ENCODE measurements at places on chromosomes 1 and 21.

DNA sequence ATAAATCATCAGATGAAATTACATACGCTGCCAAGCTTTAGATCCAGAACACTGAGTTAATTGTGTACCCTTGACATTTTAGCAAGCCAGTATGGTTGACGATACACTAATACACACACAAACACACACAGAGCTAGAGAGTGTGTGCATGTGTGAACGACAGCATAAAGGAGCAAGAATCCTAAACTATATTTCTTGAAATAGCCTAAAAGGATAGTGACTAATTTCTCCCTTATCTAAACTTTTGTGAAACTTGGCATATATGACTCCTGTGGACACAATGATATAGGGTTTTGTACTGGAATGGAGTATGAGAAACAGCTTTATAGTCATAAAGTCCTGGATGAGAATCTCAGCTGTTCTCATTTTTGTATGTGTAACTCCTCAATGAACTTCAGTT lies 65.1 kb upstream of the DMRTA2 start:
- no peaks in the 10 kb centered on the region for H3K27me3 ChIP-seq
- H3K4me1 ChIP-seq, result no peaks in the 10 kb centered on the region
- H3K27ac ChIP-seq, result no peak overlapping the region
- no peak overlapping the region for H3K4me3 ChIP-seq
- DNase-seq, result no peak

DNA sequence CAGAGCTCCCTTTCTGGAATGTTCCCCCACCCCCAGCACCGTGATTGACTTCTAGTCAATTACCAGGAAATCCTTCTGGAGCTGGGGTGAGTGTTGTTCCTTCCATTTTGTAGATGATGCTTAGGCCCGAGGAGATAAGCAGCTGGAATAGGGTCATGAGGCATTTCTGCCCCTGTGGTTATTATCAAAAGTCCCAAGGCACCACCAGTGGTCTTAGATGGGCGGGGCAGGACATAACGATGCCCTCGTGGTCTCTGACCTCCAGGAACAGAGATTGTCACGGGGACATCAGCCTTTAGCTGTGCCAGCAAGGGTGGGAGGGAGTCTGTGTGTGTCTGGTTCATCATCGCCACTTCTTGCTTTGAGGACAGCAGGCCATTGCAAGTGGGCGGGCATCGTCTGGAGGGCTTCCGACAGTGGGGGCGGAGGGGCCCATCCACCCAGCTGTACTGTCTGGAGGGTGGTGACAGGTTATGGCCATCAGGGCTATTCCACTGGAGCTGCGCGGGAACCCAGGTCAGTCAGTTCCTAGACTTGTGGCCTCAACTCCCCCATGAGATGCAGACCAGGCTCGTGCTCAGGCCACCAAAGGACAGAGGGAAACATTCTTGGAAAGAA lies 22.6 kb downstream of the TNFRSF8 start:
- no peaks in the 10 kb centered on the region for H3K36me3 ChIP-seq
- H3K4me1 ChIP-seq, result peaks cover 37% of the 10 kb centered on the region
- H3K4me3 ChIP-seq, result no peak overlapping the region
- no peaks in the 10 kb centered on the region for H3K27me3 ChIP-seq

DNA sequence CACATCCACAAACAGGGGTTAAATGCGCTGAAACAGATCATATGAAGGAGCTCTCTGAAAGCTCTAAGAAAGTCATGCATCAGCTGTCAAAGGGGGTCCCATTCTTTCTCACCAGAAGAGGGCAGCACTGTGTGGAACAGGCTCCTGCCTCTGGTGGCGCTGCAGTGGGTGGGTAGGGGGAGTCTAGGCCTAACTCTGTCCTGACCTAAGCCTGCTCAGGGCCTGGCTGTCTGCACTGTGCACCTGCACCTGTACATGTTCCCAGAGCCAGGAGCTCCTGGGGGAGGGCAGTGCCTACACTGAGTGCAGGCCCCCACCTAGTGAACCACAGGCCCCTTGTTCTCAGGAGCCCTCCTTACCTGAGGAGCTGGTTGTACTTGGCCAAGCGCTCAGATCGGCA lies 16.0 kb downstream of the ENO1 start:
- peak; percentile 68 for DNase-seq
- H3K27ac ChIP-seq, result no peak overlapping the region
- peaks cover 95% of the 10 kb centered on the region for H3K36me3 ChIP-seq
- H3K27me3 ChIP-seq, result no peaks in the 10 kb centered on the region
- H3K4me1 ChIP-seq, result peaks cover 7% of the 10 kb centered on the region
- H3K4me3 ChIP-seq, result no peak overlapping the region

DNA sequence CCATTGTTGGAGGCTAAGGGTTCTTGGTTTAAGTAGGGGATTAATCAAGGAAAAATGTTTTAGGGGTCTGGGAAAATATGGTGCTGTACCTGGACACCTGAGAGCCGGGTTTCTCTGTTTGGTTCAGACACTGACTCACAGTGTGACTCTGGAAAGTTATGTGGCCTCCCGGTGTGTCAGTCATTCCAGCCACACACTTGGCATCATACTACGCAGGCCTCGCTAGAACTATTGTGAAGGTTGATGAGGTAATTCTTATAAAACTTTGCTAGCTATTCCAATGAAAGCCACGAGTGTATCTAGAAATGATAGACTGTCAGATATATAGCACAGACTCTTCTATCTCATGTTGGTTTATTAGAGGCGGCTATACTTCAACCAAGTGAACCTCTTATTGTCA lies 4.8 kb upstream of the CAMSAP2 start:
- H3K27ac ChIP-seq, result no peak overlapping the region
- no peaks in the 10 kb centered on the region for H3K36me3 ChIP-seq
- DNase-seq, result no peak
- H3K4me3 ChIP-seq, result no peak overlapping the region
- peaks cover 1% of the 10 kb centered on the region for H3K27me3 ChIP-seq

DNA sequence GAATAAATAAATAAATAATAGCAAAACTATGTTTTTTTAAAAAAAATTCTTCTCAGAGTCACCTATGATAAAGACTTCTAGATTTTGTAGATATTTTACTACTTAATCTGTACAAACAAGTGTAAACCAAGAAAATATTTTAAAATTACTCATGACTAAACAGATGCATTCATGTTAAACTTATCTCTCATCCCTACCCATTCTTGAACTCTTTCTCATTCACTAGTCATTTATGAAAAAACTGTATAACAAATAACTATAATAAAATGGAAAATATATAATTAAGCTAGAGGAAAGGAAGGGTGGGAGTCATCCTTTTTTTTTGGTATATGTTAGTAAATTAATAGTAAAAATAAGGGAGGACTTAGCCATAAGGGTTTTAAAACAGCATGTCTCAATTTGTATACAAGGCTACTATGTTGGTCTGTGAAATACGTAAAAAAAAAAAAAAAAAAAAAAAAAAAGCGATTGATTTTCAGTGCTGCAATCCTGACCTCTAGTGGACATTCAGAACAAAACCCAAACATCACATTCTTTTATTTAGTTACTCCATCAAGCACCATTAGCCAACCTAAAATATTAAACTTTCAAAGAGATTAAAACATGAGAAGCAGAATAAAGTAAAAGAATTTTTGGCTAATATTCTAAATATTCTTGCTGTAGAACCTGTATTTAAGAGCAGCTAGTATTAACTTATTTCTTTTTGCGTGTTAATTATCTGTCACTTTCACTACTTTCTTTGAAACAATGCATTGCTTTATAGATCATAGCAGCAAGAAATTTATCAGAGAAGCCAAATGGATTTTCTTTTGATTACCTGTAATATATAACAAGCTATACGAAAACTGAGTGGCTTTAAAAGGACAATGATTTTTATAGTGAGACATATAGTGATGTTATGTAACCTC lies 255.8 kb upstream of the CACYBP start:
- no peak overlapping the region for H3K4me3 ChIP-seq
- H3K27me3 ChIP-seq, result no peaks in the 10 kb centered on the region
- no peak for DNase-seq

DNA sequence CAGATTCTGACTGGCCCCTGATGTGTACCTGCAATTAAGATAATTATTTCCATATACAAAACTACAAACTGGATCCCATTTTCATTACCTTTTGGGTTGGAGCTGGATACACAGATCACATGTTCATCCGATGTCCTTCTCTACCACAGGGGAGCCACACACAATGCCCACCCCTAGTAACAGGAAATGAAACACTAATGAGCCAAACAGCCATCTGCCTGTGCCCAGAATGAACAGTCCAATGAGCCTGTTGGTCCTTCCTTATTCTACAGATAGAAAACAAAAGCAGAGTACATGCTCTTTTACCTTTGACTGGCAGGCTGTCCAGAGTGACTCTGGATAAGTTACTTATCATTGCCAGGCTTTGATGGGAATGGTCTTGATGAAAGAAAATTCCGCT lies 68.6 kb downstream of the SIPA1L2 start:
- no peak overlapping the region for H3K4me3 ChIP-seq
- peaks cover 7% of the 10 kb centered on the region for H3K4me1 ChIP-seq
- H3K36me3 ChIP-seq, result no peaks in the 10 kb centered on the region
- DNase-seq, result no peak

GRCh38 chr1:62209931-62210595 lies 15.4 kb downstream of the L1TD1 start:
- DNase-seq, result no peak
- no peaks in the 10 kb centered on the region for H3K36me3 ChIP-seq
- H3K27ac ChIP-seq, result no peak overlapping the region
- no peaks in the 10 kb centered on the region for H3K4me1 ChIP-seq

DNA sequence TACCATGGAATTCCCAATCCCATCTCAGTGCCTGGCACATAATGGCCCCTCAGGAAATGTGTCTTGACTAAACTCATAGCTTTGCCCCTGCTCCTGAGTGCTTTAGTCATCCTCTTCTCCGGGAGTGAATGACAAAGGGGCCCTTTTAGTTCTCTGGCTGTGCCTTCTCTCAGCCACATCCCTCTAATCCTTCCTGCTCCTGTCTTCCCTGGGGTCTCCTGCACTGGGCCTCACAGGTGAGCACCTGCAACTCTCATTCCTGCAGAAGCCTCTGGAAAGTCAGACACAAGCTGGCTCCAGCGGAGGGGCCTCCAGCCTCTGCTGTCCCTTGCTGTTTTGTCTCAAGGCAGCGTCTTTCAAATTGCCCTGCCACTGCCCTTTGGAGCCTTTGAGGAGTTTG lies 14.0 kb upstream of the ETV3L start:
- peaks cover 21% of the 10 kb centered on the region for H3K27me3 ChIP-seq
- no peak overlapping the region for H3K4me3 ChIP-seq
- no peak overlapping the region for H3K27ac ChIP-seq
- no peak for DNase-seq

DNA sequence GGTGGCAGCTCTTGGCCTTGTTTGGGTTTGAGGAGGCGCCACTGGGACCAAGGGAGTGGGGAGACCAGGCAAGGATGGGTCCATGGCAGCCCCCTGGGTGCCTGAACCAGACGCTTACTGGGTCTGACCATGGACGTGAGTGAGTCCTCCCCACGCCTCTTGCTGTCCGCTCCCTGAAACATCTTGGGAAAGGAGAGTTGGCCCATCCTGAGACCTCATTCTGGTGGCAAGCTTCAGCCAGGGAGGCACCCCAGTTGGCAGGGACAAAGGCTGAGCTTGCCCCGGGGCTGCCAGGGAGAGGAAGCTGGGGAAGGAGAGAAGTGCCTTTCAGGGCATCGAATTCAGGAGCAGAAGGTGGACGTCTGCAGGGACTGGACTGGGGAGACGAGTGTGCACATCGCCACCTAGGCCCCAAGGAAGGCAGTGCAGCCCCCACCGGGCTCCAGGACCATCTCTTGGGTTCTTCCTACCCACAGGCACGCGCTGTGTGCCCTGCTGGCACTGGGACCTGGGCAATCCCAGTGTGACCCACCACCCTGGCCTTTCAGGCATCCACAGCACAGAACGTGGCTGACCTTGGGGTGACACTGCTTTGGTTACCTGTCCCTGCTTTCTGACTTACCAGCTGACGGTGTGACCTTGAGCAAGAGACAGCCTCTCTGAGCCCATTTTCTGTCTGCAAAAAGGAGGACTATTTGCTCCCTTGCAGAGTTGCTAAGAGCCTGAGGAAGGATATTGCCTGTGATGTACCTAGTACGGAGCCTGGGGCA lies 132.9 kb upstream of the WNT4 start:
- no peaks in the 10 kb centered on the region for H3K4me1 ChIP-seq
- no peak overlapping the region for H3K4me3 ChIP-seq
- peak; percentile 48 for DNase-seq
- no peak overlapping the region for H3K27ac ChIP-seq

GRCh38 chr1:47847763-47848162 lies 149.4 kb downstream of the TRABD2B start:
- peaks cover 9% of the 10 kb centered on the region for H3K27me3 ChIP-seq
- no peak for DNase-seq
- H3K36me3 ChIP-seq, result no peaks in the 10 kb centered on the region
- H3K4me3 ChIP-seq, result no peak overlapping the region

DNA sequence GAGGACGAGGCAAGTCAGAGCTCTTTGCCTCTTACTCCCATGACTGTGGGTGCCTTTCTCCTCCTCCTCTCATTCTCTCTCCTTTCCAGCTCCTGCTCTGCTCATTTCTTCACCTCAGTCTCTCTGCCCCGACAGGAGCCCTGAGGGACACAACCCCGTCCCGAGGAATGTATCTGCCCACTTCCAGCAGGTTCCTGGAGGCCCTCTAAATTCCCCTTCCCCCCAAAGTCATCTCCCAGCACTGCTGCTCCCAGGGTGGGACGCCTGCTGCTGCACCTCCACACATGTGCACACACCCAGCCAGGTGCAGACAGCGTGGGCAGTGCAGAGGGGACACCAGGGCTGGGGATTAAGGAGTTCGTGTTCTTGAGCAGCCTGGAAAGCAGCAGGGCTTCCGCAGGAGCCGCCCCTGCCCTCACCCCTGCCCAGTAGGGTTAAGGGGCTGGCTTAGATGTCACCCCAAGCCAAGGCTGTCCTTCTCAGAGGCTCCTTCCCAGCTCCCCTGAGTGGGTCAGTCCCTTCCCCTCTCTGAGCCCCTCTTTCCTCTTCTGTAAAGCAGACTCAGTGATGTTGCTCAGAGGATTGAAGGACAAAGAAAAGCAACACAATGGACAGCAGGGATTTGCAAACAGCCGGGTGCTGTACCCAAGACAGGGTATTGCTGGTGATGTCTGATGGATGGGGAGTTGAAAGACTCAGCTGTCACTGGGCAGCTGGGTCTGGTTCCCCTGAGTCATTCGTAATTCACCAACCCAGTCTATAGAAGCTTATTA lies 346.0 kb downstream of the MATN1 start:
- H3K27me3 ChIP-seq, result peaks cover 3% of the 10 kb centered on the region
- H3K36me3 ChIP-seq, result no peaks in the 10 kb centered on the region
- no peak overlapping the region for H3K27ac ChIP-seq
- no peak for DNase-seq
- peaks cover 25% of the 10 kb centered on the region for H3K4me1 ChIP-seq

- no peak overlapping the region for H3K27ac ChIP-seq
- no peaks in the 10 kb centered on the region for H3K4me1 ChIP-seq
- H3K27me3 ChIP-seq, result peaks cover 6% of the 10 kb centered on the region
These were observed 125.5 kb upstream of the SERBP1 start for GRCh38 chr1:67555461-67556296.

- no peak within 1 kb of the TSS for H3K4me3 ChIP-seq
- no peaks in the 10 kb centered on the region for H3K36me3 ChIP-seq
- no peaks in the 10 kb centered on the region for H3K4me1 ChIP-seq
- H3K27me3 ChIP-seq, result peaks cover 4% of the 10 kb centered on the region
- no peak within 1 kb of the TSS for H3K27ac ChIP-seq
These were observed at the start of gene LDLRAD1 for GRCh38 chr1:54017979-54018378. Gene LDLRAD1, minus strand, starts transcription at chr1:54018186. Its CDS starts 74 bp downstream, at chr1:54018112.

Data from DND-41 (cell line).